ENCODE measurements at places on chromosomes 16 and 17.
A peak's percentile ranks its signal among the peaks of the same experiment; 100 is the strongest.

- peak; percentile 70 for DNase-seq
Measured at GRCh38 chr16:84672276-84673202, 24.2 kb downstream of the KLHL36 start.

- no peak for DNase-seq
Measured at GRCh38 chr17:3990386-3991127, 26.3 kb upstream of the ATP2A3 start.

GRCh38 chr17:81460856-81461460, 51.6 kb downstream of the ACTG1 start:
- no peak for DNase-seq

DNA sequence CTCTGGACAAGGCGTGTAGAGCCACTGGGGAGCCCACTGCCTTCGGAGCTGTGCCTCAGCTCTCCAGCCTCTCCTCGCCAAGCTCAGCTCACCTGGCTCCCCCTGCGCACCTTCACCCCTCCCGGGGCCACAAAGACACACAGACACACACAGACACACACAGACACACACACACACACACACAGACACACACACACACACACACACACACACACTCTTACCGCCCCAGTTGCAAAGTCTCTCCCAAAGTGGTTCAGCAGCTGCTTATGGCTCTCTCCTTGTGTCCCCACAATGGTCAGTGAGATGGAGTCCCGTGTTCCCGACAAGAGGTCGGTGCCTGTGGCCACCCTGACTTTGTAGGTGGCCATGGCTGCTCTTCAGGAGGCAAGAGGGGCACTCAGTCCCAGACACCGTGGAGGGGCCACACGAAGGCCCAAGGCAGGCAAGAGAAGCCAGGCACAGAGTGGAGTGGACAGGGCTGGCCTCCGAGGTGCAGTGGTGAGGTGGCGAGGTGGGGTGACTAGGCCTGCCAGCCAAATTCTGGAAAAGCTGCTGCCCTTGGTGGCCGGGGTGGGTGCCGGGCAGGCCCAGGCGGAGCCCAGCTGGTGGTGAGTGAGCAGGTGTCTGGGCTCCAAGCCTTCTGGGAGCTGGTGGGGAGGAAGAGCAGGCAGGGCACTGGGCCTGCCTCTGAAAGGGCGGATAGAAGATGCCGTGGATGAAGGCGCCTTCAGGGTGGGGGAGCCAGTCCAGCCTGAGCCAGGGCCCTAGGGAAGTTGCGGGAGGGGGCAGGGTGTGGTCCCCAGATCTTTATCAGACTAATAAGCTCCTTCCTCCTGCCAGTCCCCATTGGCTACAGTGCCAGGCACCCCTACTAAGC, at the start of gene ALOX12B:
Gene ALOX12B (minus strand): TSS at position 642 of the 877 bp plus-strand sequence. CDS start 274 bp downstream, at position 368.
- no peak for DNase-seq

GRCh38 chr16:11254913-11255736, 879 bp downstream of the SOCS1 start:
- peak; percentile 53 for DNase-seq

DNA sequence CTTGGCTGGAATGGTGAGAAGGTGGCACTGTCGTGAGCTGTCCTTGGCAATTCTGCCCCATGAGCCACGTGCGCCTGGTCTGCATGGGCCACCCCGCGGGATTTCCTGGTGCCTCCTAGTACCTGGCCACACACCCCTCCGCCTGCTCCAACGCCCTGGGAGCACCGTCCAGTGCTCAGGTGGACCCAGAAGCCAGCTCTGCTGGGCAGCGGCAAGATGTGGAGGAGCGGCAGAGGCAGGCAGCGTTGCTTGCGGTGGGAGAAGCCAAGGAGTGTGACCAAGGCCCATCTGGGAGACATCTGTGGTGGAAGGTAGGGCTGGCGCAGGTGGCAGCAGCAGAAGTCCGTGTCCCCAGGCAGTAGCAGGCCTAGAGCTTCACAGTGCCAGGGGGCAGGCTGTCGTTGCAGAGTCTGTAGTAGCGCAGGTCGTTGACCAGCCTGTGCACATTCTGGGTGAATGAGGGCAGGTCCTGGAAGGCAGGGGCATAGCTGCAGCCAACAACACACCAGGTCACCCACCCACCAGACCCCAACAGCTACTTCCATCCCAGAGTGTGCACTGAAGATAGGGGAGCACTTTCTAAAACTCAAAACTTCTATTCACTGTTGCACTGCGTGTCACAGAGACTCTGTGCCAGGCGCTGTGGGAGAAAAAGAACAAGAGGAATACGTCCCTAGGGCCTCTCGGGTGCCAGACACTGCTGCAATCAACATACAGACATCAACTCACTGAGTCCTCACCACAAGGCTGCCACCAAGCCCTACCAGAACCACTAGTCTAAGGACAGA, 34.9 kb upstream of the GSG1L start:
- DNase-seq, result no peak
